ENCODE measurements at places on chromosomes 12 and 14. TPM values are rescaled to one million over a fixed set of nuclear protein-coding genes. Genes with fewer than 3 reads are reported as not detected.

Gene SERPINA1
- 48.3 TPM for total RNA-seq

DNA sequence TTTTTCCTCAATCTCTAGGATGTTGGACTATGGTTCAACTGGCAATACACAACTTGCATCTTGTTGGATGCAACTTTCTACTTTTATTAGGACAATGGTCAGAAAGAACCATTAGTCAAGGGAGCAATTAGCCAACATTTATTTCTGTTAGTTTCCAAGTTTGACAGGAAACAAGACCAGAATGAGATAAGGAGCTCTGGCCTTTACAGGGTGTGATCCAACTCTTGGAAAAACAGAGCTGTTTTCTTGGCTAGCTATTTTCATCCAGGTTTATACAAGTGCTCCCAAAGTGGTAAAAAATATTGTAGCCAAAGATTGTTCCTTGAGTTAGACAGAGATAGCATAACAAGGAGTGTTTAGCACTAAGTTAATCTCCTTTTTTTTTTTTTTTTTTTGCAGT lies 3.9 kb upstream of the SYNE2 start:
- DNase-seq = no peak

- DNase-seq = no peak
These were observed 51.4 kb upstream of the OAS1 start for GRCh38 chr12:112855375-112855774.

DNA sequence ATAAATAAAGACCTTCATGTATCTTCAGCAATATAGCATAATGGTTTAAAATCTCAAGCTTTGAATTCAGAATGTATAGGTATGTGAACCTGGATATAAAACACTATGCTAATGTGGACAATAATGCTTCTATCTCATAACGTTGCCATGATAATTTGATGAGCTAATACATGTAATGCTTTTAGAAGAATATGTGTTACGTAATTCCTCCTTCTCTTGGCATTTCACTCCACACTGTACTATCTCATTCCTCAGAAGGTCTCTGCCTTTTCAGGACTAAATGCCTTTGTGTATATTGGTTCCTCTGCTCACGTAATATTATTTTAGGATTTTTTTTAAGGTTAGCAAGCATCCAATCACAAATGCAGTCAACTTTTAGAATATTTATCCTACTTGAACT lies 86.5 kb downstream of the FOXA1 start:
- no peak for DNase-seq

Gene IL31
- not detected for total RNA-seq

- no peak for DNase-seq
These were observed 534.0 kb upstream of the LMO3 start for GRCh38 chr12:17139931-17140330.

GRCh38 chr14:97798176-97798575 lies 1001.0 kb downstream of the VRK1 start:
- peak; percentile 12 for DNase-seq

Gene OAS2
- total RNA-seq = 48.2 TPM

GRCh38 chr12:11801643-11802042 lies 152.2 kb downstream of the ETV6 start:
- no peak for DNase-seq

DNA sequence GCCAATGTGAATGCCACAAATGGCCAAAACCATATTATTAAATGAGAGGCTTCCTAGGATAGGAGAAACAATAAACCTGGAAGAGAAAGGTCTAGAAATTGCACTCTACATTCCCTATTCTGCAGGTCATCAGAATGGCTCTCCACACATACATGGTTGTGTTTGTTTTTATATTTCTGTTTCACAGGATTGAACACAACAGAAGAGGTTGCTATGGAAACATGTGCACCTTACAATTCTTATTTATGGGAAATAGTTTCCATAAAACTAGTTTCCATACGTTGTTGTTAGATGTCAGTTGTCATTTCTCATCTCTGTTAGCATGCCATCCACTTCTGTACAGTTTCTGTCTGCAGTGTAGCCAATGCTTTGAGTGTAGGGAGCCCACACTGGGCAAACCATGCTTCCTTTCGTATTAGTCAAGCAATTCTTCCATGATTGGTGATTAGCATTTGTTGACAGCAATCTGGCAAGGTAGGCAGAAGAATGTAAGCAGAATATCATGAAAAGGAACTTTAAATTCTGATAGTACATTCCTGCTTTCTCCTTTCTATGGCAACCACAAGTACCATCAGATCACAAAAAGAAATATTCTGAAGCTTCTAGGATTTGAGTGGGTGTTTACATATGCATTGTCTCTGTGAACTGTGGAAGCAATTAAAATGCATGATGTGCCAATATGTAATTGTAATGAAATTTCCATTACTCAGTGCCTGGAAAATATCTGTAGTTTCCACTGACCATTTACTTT lies 141.6 kb upstream of the AVPR1A start:
- DNase-seq = no peak

Gene NKX2-1
- not detected for total RNA-seq

Gene MMP19
- total RNA-seq = 0.88 TPM

GRCh38 chr14:50010752-50011151 lies 105.6 kb downstream of the VCPKMT start:
- no peak for DNase-seq

DNA sequence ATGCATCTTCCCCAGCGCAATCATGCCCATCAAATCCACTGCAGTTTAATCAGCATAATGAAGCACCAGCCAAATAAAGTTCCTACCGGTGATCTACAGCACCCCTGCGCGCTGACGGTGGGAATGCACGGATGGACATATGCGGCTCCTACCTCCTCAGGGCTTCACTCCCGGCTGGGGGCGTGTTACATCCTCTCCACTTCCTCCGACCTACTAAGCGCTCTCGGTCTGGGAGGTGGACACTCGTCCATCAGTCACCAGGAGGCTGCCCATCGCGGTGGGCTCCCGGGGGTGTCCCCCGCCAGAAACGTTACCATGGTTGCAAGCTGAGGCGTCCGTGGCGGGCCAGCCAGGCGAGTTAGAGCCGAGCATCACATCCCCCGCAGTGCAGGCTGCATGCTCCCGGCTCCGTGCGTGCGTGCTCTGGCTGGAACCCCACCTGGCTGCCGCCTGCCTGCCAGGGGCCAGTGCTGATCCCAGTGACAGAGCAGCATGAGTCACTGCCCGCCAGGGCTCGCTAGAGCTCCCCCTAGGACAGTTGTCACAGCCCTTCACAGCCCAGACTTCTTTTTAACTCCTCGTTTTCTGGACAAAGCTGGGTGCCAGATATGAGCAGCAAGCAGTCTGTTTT lies 73.0 kb downstream of the CIT start:
- DNase-seq = no peak

- no peak for DNase-seq
These were observed 137.0 kb upstream of the LMNTD1 start for GRCh38 chr12:25689996-25690501.

GRCh38 chr12:121581686-121582429 lies 1.0 kb upstream of the KDM2B start:
- DNase-seq = peak; percentile 53

Gene FAR2
- total RNA-seq = 1.7 TPM

Gene LALBA
- not detected for total RNA-seq

DNA sequence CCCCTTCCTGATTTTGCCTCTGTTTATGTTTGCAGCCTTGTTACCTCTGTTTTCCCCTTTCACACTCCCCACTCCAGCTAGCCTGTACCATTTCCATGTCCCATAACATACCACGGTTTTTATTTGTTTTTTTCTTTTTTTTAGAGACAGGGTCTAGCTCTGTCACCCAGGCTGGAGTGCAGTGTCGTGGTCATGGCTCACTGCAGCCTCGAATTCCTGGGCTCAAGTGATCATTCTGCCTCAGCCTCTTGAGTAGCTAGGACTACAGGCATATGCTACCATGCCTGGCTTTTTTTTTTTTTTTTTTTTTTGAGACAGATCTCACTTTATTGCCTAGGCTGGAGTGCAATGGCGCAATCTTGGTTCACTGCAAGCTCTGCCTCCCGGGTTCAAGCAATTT lies 18.4 kb upstream of the SAMD4A start:
- no peak for DNase-seq

DNA sequence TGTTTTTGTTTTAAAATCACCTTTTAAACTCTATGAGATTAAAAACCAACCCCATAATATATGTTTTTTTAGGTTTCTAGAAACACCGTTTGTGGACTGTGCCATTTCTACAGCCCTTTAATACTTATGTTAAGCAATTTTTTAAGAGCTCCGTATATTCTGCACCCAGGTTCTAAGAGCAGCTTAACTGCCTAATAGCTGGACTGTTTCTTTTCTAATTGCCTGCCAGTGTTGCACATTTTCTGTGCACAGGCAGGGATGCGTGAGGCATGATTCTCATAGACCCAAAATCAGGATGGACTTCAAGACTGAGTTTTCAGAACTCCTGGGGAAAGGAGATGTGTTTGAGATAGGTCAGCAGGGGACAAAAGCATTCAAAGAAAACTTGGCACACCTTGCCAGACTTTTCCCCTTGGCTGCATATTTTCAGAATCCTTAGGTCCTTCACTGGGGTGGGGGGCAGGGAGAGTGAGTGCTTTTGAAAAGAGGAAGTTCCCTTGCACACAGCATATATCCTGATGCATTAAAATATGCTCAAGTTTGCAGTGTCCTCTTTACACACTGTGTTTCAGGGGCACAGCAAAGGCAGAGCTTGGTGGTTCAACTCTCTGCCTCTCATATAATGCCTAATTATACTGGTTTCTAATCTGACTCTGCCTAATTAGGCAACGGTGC lies 27.9 kb downstream of the TMEM30B start:
- DNase-seq = no peak

Gene SERPINA6
- not detected for total RNA-seq

Gene TOMM20L
- not detected for total RNA-seq

DNA sequence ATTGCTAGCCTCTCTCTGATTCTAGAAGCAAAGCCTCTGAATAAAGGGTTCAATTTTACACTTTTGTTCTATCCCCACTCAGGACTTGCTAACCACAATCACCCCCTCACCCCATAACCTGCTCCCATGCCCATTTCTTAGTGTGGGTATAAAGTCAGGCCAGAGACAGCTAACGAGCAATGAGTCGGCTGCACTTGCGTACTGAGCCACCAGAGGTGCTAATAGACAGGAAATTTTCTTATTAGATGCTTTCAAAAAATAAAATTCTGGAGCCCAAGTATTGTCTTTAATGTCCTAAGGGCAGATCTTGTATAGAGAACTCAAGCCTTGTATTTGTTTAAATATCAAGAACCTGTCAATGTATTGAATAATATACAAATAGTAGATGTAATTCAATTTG lies 256.9 kb downstream of the SYT1 start:
- DNase-seq = no peak

Gene ESPL1
- total RNA-seq = 1.9 TPM

DNA sequence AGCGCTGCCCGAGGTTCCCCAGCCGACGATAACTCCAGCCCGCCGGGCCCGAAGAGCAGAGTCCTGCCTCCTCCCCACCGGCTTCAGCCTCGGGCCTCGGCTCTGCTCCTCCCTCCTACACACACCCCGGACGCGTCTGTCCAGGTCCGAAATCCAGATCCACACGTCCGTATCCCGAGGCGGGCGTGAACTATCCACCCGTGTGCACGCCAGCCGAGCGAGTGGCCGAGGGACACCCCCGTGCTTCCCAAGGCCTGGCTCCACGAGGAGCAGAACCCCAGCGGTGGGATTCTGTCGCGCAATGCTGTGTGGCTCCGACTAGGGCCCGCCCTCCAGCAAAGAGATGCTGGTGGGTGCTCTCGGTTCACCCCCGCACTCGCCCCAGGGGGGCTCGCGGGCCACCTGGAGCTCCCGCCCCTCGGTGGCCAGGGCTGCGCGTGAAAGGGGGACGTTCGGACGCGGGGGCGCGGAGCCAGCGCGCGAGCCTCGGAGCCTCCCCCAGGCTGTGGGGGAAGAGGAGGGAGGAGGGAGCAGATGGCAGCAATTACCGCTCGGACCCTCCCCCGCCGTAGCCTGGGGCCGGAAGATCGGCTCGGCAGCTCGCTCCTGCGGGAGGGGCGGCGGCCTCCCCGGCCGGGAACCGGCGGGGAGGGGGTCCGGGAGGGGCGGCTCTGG lies 18.9 kb upstream of the ANKRD33 start:
- no peak for DNase-seq

- DNase-seq = no peak
These were observed 1093.2 kb downstream of the TMEM121 start for GRCh38 chr14:106619606-106620005.

Gene RND1
- total RNA-seq = 5.6 TPM

GRCh38 chr12:74626397-74626796 lies 88.8 kb downstream of the ATXN7L3B start:
- no peak for DNase-seq

- no peak for DNase-seq
These were observed 194.0 kb downstream of the VRK1 start for GRCh38 chr14:96991226-96991625.
